ENCODE measurements at places on chromosomes 12 and 14.

GRCh38 chr12:58950739-58951100 lies 30.4 kb upstream of the LRIG3 start:
- no peak for DNase-seq

DNA sequence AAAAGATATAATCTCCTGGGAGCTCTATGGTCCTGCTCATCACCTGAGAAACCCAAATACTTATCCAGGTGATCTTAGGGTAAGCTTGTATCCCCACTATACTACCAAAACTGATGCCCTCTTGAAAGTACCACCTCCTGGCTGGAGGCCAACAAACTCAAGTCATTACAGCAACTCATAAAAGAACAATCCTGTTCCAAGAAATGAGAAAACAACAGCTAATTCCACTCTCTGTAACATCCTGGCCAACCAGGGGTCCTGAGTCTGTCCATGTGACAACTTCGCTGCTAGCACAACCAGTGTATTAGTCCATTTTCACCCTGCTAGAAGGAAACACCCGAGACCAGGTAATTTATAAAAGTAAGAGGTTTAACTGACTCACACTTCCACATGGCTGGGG lies 190.0 kb upstream of the BMP4 start:
- DNase-seq: no peak

- DNase-seq: no peak
These were observed 46.0 kb upstream of the CCDC175 start for GRCh38 chr14:59622631-59623030.

DNA sequence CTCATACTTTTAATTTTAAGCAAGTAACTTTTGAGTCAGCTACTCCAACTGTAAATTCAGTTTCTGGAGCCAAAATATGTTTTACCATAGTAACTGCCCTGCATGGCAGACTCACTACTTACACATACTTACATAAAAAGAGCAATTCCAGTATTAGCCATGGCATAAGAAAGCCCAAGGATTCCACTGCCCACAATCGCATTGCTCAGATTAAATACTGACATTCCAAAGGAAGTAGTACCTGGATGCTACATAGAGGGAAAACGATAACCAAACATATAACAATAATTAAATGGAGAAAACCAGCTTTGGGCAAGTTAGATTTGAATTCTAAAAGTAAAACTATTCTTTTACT lies 2.2 kb downstream of the SLC38A2 start:
- DNase-seq: no peak

Data from amniotic stem cell (primary cell).